ENCODE measurements at places on chromosomes 1 and 21. TPM values are rescaled to one million over a fixed set of nuclear protein-coding genes. Genes with fewer than 3 reads are reported as not detected.

- no peak for DNase-seq
Observed at GRCh38 chr1:52904927-52905698, 16.4 kb downstream of the ECHDC2 start.

DNA sequence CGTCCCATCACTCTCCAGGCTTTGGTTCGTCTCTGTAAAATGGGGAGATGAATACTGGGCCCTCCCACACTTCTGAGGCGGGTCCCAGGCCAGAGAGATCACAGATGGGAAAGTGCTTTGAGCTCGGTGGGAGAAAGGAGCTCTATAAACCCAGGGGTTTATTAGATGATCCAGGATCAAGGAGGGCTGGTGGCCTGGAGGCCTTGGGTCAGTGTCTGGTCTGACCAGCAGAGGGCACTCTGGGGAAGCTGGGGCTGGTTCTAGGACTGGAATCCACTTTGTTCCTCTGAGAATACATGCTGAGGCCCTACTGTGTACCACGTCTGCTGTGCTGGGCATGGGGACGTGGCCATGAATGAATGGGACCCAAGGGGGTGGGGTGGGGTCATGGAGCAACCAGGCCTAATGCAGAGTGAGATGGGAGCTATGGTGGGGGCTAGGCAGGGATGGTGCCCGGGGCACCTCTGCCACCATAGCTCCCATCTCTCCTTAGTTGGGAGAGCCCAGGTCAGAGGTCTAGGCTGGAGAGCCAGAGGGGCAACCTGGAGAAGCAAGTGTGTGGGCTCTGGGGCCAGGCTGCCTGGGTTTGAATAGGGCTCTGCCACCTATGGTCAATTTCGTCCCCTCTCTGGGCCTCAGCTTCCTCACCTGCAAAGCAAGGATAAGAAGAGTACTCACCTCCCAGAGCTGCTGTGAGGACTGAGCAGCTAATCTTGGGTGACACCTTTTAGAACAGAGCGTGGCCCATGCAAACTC, 9.0 kb upstream of the FAM131C start:
- peak; percentile 60 for DNase-seq

DNA sequence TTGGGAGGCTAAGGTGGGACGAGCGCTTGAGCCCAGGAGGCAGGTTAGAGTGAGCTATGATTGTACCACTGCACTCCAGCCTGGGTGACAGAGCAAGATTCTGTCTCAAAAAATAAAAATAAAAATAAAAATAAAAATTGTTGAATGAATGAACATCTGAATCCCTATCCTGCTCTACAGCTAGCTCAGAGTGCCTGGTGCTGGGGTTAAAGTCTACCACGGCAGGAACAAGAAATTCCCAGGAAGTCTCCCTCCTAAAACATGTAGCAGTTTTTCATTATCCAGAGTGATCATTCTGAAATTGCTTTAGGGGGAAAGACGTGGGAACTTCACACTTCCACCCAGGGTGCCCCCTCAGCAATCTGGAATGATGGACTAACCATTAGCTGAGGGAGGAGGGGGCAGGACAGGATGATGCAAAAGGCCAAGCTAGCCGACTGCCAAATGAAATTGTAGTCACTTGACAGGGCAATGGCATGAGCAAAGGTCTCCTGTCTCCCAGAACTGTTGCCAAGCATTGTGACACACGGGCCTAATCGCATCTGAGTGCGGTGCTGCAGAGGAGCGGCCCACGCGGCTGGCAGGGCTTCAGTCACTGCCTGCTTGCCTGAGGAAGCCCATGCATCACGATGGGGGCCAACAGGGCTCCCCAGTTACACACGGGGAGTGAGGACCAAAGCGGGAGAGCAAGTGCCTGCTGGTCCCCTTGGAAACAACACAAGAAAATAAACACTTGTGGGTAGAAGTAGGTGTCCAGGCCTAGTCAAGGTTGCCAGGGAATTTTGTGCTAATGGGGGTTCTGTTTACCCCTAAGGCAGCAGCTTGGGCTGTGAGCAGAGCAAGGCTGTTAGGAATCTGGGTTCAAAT, 85.7 kb downstream of the NENF start:
- DNase-seq = no peak

DNA sequence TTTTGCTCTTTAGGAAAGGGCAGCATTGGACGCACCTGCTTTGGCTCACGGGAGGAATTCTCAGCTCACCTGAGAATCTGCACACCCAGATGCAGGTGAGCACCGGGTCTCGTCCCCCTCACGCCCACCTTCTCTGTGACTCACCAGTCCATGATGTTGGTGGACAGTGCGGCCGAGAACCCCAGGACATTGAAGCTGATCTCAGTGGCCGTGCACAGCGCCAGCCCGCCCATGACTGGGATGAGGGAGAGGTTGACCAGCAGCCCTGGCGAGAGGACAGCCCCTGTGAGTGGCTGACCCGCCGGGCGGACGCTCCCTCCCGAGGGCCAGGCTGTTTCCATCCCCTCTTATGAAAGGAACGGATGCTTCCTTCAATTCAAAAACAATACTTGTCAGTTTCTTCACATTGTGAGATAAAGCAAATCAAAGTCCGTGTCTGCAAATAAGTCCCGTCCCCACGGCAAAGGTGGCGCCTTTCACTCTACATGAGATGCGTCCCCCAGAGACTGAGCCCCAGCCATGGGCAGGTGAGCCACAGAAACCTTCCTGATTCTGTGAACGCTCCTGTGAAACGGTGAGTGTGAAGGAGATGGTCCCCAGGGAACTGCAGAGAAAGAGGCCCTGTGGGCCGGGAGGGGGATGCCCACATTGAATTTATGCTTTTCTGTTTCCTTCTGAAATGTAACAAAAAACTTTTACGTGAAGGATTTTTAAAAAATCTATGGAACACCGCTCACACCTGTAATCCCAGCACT, 12.7 kb upstream of the CDK11B start:
- no peak for DNase-seq

DNA sequence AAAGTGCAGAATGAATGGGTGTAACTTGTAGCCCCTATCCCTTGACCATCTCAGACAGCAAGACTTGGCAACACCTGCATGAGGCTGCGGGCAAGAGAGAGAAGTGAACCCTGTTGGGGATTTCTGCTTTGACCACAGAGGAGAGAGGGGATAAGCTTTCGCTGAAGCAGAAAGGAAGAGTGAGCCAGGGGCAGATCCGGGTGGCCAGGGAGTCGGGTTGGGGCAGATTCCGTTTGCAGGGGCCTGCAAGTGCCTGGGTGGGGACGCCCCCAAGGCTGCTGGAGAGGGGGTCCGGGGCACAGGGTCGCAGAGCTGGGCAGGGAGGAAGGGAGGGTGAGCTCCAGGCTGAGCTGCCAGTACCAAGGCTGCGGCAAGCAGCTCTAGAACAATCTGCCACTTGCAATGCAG, 25.3 kb upstream of the PIK3CD start:
- DNase-seq = no peak

DNA sequence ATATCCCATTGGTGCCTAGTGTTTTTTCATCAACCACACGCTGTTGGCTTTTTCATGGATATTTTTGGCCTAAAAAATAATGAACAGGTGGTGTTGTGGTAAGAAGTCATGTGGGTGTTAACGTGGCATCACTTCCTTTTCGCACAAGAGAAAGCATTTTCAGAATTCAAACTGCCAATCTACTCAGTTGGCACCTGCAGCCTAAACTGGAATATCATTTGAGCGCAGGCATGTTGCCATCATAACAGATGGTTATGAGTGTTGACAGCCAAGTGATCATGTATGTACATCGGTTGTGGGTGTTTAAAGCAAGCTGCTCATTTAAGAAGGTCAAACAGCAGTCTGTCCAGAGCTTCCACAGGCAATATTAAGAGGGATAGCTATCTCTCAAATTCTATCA, 1963.0 kb downstream of the NCAM2 start:
- DNase-seq = no peak

GRCh38 chr1:226677027-226678020, 61.8 kb downstream of the ITPKB start:
- DNase-seq = peak; percentile 45

DNA sequence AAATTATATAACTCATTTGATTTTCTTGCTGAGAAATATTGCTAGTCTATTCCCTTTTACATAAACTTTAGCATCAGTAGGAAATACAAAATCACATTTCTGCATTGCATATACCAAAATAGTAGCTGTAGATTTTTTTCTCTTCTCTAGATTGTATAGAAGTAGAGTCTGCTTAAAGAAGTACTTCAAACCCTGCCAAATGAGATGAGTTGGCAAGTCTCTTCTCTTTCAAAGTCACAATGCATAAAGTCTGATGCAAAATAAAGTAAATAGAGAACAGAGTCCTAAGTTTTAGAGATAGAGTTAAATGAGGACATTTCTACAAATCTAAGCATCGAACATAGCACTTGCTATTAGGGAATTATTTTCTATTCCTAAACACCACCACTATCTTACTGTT, 6.4 kb downstream of the PLPPR4 start:
- DNase-seq = no peak

DNA sequence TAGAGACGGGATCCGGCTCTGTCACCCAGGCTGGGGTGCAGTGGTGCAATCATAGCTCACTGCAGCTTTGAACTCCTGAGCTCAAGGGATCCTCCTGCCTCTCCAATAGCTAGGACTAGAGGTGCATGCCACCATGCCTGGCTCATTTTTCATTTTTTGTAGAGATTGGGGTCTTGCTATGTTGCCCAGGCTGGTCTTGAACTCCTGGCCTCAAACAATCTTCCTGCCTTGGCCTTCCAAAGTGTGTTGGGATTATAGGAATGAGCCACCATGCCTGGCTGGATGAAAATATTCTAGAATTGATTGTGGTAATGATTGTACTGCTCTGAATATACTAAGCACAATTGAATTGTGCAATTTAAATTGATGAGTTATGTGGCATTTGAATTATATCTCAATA, 21.9 kb downstream of the ZMYM4 start:
- DNase-seq = no peak

DNA sequence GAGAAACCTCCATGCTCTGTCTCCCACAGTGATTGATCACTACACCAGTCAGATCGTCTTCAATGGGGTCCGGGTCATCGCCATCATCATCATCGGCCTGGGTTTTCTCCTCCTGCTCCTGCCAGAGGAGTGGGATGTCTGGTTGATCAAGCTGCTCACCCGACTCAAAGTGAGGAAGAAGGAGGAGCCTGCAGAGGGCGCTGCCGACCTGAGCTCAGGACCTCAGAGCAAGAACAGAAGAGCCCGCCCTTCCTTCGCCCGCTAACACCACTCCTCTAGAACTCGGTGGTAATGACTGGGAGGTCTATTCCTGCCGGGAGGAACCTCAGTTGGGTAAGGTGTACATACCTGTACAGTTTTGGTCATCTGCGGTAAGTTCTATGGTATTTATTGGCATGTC, 50.3 kb upstream of the COA6 start:
- DNase-seq = peak; percentile 40

DNA sequence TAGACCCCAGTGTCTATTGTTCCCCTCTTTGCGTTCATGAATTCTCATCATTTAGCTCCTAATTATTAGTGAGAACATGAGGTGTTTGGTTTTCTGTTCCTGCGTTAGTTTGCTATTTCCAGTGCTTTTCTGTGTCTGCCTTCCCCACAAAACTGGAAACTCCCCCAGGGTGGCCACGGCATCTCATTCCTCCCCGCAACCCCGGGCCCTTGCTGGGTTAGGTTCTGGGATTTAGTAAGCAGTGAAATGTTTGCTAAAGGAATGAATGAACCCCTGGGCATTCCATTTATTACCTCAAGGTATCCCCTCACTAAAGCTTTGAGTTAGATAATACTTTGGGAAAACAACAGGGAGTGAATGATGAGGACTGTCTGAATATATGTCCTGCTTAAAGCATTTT, 142.9 kb downstream of the GLUL start:
- no peak for DNase-seq

GRCh38 chr1:115648717-115649691, 7.2 kb downstream of the VANGL1 start:
- peak; percentile 56 for DNase-seq

DNA sequence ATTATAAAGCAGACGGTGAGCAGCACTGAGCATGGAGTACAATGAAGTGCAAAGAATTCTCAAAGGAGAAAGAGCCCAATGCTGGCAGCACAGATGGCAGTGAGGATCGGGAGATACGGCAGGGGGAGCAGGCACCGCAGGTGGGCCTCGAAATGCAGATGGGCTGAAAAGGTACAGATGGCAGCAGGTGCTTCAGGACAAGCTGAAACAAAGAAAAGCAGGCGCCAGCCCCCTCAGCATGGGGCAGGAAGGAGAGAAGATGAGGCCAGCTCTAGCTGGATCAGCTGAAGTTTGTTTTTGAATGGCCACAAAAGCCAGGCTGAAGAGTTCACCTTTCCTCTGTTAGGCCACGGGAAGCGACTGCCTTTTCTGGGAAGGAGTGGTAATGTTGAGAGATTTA, 7.7 kb downstream of the CFAP298 start:
- DNase-seq = no peak

GRCh38 chr1:153375511-153375910, at the start of gene S100A12:
S100A12 (minus strand) TSS chr1:153375621; CDS start chr1:153374592, 1,029 bp downstream.
- DNase-seq = no peak

GRCh38 chr1:66450043-66450514, 83.9 kb upstream of the SGIP1 start:
- DNase-seq = no peak

DNA sequence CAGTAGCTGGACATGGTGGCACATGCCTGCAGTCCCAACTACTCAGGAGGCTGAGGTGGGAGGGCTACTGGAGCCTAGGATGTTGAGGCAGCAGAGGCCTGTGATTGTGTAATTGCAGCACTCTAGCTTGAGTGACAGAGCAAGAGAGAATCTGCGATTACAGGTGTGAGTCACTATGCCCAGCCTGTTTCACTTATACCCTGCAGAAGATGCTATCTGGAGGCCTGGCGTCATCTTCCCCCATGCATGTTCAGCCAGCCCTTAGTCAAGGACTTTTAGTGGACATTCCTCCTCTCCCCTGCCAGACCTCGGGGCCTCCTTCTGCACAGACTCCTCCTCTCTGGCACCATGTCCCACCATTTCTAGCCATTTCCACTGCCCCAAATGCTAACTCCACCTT, 36.3 kb upstream of the RCC2 start:
- no peak for DNase-seq

DNA sequence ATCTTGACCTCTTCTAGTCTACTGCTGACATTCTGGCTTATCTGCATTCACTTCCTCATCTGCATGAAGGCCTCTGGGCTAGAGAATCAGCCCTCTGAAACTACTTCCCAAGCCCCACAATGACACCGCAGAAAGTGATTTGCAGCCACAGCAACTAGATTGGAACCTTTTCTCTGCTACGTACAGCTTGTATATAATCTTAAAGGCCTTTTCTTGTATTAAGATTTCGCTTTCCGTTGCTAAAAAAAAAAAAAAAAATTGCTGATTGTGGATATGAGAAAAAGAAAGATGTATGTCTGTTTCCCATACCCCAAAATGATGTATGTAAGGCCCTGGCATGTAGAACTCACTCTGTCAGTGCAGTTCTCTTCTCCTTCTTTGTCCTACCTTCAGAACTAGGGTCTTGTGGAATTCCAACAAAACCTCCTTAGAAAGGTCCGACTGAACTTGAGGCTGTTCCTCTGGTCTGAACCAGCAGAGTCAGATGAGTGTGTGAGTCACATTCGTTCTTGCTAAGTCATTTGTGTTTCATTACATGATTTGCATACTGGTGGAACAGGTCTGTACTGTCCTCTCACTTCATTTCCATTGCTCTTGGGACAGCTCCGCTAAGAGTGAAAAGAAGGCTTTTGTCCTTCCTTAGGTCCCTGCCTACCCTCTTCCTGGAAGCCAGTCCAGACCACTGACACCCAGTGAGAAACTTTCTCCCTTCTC, 62.7 kb downstream of the PLPP3 start:
- peak; percentile 50 for DNase-seq

Gene CRNN
- total RNA-seq = not detected

Gene TIMM17A
- 93.7 TPM for total RNA-seq

Gene CLCA1
- not detected for total RNA-seq

Gene SYCP1
- total RNA-seq = not detected

Gene PERM1
- total RNA-seq = not detected

Gene YARS1
- 144 TPM for total RNA-seq

Gene LENEP
- 0.88 TPM for total RNA-seq
